Activated naive CD8-positive, alpha-beta T cell treated with anti-CD3 and anti-CD28 coated beads, Interleukin-2, amount 50 U/mL, for 16 hours (primary cell): ENCODE measurements at places on chromosomes 16 and 17.

DNA sequence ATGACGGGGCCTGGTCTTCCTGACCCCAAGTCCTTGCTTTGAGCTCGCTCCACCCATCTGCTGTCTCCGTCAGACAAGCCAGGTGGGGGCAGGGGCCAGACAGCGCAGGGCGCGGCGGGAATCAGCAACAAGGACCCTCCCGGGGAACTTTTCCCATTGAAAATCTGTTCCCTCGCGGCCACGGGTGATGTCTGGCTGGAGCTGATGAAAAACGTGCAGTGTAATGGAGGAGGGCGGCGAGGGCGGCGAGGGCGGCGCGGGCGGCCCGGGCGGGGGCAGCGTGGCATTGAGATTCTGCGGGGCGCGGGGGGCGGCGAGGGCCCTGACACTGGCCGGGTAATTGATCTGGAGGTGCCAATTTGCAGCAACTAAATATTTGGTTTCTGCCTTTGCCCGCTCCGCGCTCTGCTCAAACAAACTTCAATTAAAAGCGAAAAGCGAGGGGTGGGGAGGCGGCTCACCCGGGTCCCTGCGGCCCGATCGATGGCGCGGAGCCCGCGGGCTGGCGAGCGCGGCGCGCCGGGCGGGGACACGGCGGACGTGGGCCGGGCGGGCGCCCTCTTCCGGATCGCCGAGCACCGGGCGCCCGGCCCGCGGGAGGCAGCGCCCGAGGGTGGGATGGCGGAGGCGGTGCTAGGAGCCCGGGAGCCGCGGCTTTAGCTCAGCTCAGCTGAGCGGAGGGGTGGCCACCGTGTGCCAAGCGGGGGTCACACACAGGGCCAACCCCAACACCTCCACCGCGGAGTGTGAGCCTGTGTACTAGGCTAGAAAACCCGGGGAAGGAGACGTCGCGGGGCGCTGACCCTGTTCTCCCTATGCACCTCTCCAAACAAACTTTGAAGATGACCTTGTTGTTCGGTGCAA lies 32.4 kb downstream of the DCAKD start:
- no peak for DNase-seq

GRCh38 chr17:39601758-39602532 lies 5.8 kb downstream of the NEUROD2 start:
- no peak for DNase-seq

DNA sequence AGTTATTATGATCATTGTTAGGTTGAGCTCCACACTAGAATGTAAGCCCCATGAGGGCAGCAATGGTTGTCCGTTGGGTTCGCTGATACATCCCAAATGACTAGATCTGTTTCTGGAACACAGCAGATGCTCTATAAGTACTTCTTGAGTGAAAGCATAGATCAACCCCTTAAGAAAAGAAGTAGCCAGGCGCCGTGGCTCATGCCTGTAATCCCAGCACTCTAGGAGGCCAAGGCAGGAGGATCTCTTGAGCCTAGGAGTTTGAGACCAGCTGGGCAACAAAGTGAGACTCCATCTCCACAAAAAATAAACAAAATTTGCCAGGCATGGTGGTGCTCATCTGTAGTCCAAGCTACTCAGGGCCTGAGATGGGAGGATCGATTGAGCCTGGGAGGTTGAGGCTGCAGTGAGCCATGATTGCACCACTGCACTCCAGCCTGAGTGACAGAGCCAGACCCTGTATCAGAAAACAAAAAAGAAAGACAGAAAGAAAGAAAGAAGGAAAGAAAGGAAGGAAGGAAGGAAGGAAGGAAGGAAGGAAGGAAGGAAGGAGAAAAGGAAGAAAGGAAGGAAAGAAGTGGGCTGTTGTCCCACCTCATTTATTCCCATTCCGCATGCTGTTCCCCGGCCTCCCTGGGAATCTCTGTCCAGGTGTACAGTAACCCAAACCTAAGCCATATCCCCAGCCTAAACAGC lies 54.4 kb upstream of the RPL38 start:
- DNase-seq = no peak

DNA sequence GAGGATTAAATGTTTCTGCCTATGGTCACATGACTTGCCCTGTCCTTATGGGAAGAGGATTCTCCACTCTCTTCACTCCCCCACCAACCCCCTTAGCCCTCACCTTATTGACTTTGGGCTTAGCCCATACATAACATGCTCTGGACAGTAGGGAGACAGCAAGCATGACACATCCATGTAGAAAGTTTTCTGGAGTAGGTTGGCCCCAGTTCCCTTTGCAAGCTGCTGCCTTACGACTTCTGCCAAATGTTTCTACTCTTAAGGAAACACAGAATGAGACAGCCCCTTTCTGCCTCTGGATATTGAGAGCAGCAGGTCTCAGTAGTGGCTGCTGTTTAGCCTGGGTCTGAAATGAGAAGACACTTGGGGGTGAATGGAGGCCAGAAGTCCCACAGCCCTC lies 282.2 kb downstream of the MAP2K6 start:
- DNase-seq = no peak

- no peak for DNase-seq
These were observed 177.8 kb downstream of the CCDC182 start for GRCh38 chr17:57567251-57567650.
